ENCODE measurements at places on chromosomes 3 and 15.
A peak's percentile ranks its signal among the peaks of the same experiment; 100 is the strongest.

DNA sequence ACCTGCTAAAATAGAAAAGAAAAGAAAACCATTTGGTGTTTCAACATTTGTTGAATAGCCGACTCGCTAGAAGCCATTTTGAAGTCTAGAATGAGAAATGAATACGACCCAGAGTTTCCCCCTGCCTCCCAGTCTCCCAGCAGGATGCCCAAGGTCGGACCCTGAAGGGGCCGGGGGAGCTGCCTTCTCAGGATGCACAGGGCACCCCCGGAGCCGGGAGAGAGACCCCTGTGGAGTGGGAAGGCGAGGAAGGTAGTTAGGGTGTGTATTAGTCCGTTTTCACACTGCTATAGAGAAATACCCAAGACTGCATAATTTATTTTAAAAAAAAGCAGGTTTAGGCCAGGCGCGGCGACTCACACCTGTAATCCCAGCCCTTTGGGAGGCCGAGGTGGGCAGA, 44.7 kb downstream of the NIPA2 start:
- no peak for DNase-seq

DNA sequence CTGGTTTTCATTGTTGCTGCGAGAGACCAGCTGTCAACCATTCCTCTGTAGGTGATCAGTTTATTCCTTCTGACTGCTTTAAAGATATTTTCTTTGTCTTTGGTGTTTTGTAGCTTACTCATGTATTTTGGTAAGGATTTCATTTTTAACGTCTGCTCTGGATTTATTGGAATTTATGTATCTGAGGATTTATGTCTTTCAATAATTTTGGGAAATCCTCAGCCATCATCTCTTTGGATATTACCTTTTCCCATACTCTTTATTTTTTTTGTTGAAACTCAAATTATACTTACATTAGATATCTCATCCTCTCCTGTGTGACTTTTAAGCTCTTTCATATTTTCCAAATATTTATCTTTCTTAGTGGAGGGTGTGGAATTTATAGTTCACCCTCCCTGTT, 62.7 kb upstream of the COL8A1 start:
- DNase-seq: no peak

DNA sequence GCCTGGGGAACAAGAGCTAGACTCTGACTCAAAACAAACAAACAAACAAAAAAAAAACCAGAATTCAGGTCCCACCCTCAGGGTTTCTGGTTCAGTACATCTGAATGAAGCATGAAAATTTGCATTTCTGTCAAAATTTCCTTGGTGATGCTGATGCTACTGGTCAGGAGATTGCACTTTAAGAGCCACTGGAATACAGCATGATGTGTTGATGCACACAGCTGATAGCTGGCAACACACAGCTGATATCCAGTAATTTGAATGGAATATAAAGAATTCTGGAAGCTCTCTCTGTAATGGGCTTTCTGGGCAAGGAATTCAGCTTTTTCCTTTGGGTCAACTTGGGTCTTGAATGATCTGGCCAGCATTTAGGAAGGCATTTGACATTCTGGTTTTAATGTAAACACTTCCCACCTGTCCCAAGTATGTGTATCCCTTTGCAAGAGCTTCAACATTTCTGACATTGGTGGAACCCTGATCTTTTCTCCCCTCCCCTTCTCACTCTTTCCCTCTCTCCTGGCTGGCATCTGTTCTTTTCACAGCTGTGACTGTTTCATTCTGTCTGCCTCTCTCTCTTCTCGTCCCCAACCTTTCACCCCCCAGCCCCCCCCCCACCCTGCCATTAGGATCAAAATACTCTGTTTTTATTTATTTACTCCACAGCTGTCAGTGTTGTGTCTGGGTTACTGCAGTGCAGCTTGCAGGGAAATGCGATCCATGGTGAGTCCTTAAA, 189.5 kb downstream of the TPRG1 start:
- no peak for DNase-seq

GRCh38 chr15:57442335-57442734, 66.0 kb downstream of the CGNL1 start:
- no peak for DNase-seq

DNA sequence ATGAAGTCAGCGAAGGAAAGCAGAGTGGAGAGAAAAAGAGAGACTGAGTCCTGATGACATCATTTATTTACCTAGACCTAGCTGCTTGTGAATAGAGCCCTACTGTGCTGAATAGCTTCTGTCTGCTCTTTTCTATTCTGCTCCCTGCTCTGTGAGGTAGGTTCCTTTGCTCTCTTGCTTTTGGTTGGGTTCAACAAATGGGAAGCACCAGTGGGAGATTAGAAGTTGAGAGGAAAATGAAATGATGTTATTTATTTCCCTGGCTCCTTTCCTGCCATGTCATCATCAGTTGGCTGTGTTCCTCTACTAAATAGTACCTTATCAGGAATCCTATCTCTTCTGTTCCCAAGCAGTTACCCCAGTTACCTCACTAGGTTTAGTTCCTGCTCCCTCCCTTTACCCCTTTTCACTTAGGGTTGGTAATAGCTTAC, 23.5 kb downstream of the DTWD1 start:
- DNase-seq: no peak

DNA sequence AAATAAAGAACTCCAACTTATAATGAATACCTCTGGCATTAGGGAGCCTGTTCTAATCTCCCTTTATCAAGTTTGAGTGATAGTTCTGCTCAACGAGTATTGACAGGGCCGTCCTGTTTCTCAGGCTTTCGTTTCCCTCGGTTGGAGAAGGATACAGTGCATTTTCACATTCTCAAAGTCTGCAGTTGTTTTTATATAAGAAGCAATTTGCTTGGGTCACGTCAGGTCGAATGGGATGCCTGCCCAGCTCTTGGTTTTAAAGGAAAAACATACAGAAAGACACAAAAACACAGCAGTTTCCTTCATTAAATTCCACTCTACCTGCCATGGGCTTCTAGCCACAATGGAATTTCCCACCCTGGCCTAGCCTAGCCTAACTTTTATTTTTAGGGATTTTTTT, 366.3 kb downstream of the TIGIT start:
- DNase-seq: no peak

DNA sequence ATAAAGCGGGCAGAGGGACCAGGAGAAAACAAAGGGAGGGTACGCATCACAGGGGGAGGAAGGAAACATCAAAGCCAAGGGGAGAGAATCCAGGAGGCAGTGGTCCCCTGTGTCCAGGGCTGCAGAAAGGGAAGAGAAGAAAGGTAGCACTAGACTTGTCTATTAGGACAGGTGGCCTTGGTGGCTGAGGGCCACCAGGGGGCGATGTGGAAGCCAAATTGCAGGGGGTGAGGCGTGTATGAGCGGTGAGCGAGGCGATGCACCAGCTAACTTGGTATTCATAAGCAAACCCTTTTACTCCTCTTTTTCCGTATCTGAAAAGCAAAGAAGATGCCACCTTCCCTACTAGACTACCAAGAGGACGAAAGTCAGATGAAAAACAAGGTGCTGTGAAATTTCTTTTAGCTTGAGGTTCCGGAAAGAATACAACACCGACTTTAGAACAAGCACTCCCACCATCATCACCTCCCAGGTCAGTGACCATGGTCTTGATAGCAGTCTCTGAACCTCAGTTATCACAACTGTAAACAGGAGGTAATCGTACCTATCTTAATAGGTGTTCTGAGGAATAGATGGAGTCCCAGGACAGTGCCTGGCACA, 654.4 kb upstream of the ADAMTS9 start:
- peak; percentile 80 for DNase-seq

DNA sequence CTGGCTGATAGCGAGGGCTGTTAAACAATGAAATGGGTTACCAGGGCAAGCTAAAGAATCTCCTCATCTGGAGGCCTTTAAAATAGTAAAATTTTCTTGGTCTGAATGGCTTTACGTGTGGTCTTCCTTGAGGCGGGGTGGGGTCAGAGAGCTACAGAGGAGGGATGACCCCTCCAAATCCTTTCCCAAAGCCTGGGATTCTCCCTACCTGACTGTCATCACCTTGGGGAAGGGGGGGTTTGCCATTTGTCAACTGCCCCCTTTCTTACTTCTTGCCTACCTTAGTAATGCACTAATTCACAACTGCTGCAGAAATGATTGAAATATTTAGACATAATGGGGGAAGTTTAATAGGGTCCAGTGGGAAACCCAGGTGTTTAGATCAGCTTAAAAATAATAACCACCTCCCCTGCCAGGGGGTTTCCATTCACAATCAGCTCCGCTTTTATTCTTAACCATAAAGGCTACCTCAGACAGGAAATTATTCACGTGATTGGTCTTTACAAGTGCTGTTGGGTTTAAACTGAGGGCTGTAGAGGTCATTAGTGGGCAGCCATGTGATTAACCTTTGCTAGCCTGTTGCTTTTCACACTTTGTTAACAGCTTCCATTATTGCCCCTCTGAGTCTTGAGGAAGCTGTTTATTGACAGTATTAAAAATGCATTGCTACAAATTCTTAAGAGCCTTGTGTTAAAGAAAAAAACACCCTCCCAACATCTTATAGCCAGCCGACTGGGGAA, 276.5 kb upstream of the ATP11B start:
- DNase-seq: no peak

DNA sequence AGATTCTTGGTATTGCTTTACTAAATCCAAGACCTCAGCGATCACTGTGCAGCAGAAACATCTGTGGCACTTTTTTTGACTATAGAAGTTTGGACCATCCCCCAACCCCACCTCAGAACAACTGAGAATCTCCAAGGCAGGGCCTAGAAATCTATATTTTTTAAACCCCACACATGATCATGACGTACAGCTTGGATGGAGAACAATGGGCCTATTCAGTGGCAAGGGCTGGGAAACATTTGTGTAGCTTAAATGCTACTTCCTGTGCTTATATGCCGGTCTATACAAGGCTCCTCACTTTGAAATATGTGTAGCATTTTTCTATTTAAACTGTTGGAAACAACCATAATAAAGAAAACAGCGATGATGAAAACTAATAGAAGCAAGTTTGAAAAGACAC, 55.1 kb upstream of the SPRED1 start:
- no peak for DNase-seq

- no peak for DNase-seq
Measured at GRCh38 chr3:46019707-46020106, 7.6 kb downstream of the XCR1 start.

DNA sequence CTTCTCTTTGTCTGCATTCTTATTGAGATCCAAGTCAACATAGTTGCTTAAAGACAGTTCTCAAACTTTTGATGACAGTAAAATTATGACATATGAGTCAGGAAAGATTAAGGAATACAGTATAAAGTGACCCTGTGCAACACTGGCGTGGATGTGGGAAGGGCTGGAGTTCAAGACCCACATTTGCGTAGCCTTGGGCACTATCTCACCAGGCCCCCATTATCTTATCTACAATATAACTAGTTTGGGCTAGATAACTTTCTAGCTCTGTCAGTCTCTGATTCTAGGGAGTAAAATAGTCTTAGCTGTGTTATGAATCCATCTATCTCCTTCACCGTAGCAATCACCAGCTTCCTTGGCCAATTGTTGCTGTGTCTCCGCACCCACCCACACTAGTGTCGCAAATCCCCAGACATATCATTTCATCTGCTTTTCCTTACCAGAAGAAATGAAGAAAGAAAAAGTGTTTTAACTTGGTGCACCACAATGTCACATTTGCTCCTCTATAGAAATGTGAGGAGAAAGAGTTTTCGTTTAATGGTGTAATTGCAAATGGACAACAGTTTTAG, 14.9 kb upstream of the TM4SF4 start:
- no peak for DNase-seq

DNA sequence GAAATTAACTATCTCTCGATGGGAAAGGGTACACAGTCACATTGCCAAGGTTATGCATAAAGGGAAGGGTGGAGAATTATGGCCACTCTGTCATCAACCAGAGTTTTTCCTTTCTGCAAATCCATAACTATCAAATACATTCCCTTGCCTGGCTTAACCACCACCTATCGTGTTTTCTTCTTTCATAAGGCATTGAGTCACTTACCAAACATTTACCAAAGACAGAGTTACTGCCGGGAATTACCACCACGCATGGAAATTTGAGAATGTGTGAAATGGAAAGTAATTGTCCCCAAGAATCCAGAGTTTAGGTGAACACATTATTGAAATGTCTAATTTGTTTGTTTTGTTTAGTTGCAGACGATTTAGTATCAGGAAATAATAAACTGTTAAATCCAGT, 134.3 kb upstream of the LRRN1 start:
- DNase-seq: no peak

DNA sequence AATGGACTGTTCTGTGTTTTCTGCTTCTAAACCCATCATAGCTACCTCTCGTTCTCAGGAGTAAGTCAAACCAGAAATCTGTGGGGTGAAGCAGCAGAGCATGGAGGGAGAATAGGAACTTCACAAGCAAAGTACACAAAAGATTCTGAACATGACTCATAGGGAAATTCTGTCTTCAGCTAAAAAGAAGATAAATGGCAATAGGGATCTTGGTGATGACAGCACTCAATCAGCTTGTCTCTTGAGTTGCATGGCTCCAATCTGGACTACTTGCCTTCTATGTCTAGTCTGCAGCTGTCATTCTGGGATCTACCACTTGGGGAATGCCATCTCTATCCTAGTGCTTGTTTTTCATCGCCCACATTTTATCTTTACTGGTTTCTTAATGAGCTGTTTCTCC, 13.5 kb upstream of the GRAMD1C start:
- no peak for DNase-seq

- peak; percentile 87 for DNase-seq
Measured at GRCh38 chr3:72490688-72491435, 357.4 kb downstream of the SHQ1 start.

DNA sequence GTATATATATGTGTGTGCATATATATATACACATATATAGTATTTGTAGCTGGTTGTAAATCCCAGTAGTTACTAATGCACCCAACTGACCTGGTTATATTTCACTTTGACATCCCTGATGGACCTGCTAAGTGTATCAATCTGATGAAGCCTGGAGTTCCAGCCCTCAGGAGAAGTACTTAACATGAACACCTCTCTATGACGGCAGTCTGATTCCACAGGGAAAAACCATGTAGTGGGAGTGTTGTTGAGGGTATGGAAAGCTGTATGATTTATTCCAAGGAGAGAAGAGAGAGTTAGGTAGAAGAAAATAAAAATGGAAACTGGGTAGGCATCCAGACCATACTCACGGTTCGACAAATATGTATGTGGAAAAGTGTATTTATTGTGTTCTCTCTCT, 531.2 kb upstream of the SEMA6D start:
- DNase-seq: no peak

DNA sequence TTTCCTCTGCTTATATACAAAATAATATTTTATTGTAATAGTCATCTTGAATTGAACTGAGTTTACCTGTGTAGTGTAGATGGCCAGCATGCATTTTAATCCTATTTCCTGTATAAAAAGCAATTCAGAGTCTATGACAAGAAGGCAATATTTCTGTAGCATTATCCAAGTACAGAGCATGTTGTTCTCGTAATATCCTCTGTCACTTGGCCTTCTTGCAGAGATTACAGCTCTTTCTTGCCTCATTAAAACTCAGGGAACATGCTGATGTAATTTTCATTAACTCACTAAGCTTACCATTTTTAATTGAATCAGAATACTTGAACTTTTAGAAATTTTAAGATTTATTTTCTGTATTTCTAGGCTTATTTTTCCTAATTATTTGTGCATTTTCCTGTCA, 203.3 kb upstream of the AGTR1 start:
- DNase-seq: no peak

DNA sequence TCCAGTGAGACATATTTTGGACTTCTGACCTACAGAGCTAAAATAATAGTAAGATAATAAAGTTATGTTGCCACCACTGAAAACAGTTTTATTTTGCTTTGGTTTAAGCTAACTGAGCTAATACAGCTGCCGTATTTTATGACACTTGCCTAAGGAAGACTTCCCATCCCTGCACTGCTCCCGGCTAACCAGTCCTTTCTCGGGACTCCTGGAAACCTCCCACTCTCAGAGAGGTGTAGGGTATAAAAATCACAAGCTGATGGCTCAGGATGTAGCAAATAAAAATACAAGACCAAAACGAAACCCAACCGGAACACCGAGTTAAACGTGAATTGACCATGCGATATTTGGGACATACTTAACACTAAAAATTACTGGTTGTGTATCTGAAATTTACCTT, 448 bp upstream of the KBTBD12 start:
- no peak for DNase-seq

All from ELF-1 (cell line).